Stimulated activated CD8-positive, alpha-beta memory T cell treated with anti-CD3 and anti-CD28 coated beads, Interleukin-7, amount 100 ng/mL, for 1 hour (primary cell): ENCODE measurements at places on chromosomes 11 and 22.

DNA sequence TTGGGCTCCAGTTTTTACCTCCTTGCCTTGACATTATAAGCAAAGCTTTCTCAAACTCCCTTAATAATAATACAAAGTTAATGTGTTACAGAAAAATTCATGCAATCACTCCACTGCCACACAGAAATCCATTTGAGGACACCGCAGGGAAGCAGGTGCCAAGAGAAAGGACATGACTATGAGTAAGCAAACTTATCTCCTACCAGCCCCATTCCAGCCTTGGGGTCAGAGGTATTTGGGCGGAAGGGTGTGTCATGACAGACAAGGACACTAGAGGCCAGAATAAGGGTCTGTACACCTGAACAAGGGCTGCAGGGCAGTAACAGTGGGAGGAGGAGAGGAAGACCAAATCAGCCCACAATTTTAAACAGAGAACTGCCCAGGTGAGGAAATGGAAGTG lies 5.9 kb downstream of the GNG3 start:
- DNase-seq, result no peak

- no peak for DNase-seq
Observed at GRCh38 chr22:41672780-41673509, 15.7 kb downstream of the SNU13 start.

GRCh38 chr22:26453216-26453615 lies 24.2 kb downstream of the ASPHD2 start:
- no peak for DNase-seq

GRCh38 chr11:5603326-5603725 lies 6.9 kb downstream of the TRIM6 start:
- DNase-seq, result no peak
